ENCODE measurements at places on chromosomes 5 and 9.

DNA sequence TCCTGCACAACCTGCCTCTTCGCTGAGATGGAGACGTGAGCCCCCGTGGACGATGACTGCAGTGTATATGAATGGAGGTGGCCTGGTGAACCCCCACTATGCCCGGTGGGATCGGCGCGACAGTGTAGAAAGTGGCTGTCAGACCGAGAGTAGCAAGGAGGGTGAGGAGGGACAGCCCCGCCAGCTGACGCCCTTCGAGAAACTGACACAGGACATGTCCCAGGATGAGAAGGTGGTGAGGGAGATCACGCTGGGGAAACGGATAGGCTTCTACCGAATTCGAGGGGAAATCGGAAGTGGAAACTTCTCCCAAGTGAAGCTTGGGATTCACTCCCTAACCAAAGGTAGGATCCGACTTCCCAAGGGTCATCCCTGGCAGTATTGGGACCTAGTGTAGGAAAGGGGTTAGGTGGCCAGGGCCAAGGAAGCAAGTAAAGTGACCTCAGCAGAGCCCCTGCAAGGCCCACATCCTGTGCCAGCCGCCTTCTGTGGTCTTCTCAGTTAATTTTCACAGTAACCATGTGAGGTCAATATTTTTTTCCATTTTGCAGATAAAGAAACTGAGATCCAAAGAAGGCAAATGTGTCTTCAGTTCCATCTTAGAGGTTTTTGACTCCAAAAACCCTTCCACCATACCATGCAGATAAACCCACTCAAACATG, 53.8 kb downstream of the NIM1K start:
- DNase-seq = no peak

DNA sequence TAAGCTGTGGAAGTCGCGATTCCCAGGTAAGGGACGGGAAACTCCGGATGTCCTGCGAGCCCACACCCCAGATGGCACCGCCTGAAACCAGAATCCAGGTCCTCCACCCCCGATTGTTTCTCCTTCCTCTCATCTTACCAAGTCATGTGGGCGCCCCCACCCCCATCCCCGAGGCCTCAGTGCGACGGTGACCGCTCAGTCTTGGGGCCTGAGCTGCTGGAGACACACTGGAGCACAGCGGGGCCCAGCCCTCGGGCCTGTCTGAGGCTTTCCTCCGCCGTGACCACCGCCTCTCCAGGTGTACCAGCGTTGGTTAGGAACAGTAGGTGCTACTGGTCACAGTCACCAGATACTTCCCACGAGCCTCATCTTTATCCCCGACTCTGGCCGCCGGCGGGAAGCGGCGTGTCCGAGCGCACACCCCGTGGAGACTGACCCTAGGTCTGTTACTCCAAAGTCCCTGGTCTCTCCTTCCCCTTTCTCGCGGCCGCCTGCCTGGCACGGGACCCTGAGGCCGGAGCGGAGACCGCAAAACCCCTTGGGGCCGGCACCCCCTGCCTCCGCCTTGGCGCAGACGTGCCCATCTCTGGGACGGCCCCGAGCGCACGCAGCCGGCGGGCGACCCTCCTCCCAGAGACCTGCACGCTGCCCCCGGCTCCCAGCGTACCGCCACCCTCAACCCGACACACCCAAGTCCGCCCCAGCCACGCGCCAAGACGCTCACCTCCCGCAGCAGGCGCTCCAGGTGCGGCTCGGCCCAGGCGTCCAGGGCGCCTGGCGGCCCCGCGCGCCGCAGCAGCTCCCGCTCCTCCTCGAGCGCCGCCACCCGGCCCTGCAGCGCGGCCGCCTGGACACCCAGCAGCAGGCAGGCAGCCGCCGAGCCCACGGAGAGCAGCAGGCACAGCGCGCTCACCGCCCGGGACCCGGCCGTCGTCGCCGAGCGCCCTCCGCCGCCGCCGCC, 733 bp downstream of the COL23A1 start:
- peak; percentile 36 for DNase-seq

- DNase-seq = no peak
These were observed 43.9 kb downstream of the ADAMTS2 start for GRCh38 chr5:179301376-179301775.

GRCh38 chr5:3537942-3538341, 57.7 kb upstream of the IRX1 start:
- DNase-seq = no peak

DNA sequence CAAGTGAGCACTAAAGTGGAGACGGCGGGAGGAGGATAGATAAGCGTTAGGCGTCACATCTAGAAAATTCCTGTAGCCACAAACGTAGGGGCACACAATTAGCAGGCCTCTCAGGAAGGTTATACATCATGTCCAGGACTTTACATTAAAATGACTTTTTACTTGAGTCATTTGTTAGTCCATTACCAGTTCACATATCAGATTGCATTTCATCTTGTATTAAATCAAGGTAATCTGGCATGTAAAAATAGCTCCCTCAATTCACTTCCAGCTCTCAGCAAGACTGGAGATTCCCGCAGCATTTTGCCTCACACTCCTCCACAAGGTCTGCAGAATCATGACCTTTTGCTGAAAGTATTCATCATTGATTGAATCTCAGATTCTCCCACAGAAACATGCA, 118.8 kb downstream of the PRDM6 start:
- no peak for DNase-seq

DNA sequence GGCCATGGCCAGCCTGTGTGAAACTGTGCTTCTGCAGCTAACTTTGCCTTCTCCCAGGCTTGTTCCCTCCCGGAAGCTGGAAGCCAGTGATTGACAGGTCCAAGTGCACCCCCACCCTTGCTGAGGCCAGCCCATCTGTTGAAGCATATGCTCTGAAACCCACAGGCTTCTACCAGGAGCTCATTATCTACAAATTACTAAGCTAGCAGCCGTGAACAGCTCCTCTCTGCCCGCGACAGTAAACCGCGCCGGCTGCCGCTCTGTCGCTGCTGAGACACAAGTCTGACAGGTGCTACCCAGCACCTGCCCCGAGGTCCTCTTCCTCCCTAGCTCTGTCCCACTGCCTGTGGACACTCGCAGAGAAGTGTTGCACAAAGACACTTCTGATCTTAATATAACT, 490.9 kb downstream of the GADD45G start:
- no peak for DNase-seq

- peak; percentile 20 for DNase-seq
These were observed 85.7 kb upstream of the MELK start for GRCh38 chr9:36486933-36487481.

DNA sequence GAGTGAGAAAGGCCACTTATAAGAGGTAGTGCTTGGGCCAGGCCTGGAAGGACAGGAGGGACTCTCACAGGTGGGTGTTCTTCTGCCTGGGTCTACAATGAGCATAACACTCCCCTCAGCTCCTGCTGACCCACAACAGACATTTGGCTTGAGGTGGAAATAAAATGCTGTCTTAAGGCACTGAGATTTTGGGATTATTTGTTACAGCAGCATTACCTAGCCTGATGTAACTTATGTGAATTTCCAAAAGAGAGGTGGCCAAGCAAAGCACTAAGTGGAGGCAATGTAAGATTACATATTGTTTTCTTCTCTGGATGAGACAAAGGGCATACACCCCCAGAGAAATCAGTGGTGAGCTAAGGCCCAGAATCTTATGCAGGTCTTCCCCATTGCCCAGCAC, 221.5 kb downstream of the PAX5 start:
- no peak for DNase-seq
